ENCODE measurements at places on chromosomes 3 and 15.

DNA sequence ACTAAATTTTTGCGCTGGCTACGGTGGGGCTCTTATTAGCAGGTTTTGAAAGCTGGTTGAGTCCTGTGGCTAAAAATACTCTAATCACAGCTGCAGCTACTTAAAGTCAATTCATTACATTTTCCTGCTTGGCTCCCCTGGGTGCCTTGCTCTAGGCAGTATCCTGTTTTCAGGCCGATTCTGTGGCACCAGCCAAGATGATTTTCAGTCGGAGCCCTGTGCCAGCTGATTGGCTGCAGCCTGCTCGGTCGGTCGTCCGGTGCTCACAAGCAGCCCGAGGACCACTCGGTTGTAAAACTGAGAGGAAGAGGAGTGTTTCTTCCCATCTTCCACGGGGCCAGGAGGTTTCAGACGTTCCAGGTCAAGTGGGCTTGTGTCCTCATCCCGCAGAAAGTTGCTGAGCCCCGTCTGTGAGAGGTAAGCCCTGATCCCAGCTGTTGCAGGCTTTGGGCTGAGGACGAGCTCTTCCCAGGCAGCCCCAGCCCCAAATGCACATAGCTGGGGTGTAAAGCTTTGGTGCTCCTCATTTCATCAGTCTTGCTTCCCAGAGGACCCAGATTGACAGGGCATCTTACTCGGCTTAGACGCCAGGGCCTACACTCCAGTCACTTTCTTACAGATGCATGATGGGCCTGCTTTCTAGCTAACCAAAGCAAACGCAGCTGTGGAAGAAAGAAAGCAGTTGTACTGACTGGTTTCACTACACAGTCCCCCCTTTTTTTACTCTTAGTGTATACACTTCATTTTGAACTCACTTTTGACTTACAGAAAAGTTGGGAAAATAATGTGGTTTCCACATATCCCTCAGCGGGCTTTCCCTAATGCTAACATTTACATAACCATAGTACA lies 15.9 kb downstream of the LYSMD4 start:
- no peak for DNase-seq

DNA sequence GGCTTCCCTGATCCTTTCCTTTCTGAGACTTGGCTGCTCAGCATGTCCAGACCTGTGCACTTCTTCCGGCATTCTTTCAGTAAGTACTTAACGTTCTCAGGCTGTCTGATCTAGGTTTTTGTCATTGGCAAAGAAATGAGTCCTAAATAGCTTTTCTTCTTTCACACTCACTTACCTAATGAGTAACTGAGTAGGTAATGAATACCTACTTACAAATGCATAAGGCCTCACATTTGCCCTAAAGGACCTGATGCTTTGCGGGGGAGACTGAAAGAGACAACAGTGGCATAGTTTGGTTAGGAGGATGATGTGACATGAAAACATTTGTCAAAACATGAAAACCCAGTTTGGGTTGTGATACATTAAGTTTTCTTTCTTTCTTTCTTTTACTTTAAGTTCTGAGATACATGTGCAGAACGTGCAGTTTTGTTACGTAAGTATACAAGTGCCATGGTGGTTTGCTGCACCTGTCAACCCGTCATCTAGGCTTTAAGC lies 516.7 kb upstream of the CFAP20DC start:
- no peak for DNase-seq

DNA sequence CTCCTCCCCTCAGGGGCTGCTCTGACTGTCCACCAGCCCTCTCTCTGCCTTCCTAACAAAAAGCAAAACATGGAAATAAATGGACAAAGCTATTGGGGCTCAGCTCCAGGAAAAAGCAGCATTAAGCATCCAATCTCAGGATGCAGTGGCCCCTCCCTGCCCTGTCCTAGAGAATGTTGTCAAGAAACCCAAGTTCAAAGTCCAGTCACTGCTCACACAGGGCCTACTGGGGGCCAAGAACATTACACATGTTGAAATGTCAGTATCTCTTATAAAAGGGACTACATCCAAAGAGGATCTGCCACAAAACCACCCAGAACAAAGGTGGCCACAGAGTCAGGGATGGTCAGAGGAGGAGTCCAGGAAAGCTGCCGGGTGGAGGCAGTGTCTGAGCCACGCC lies 7.6 kb upstream of the GRIP2 start:
- no peak for DNase-seq

DNA sequence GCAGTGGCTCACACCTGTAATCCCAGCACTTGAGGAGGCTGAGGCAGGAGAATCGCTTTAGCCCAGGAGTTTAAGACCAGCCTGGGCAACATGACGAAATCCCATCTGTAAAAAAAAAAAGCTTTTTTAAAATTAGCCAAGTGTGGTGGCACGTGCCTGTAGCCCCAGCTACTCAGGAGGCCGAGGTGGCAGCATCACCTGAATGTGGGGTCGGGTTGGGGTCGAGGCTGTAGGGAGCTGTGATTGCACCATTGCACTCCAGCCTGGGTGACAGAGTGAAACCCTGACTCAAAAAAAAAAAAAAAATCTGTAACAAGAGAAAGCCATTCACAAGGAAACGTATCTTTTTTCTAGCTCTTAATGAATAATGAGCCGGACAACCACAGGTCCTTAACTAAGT lies 74.7 kb upstream of the DLG1 start:
- DNase-seq: no peak
